ENCODE measurements at places on chromosomes 3 and 15.

DNA sequence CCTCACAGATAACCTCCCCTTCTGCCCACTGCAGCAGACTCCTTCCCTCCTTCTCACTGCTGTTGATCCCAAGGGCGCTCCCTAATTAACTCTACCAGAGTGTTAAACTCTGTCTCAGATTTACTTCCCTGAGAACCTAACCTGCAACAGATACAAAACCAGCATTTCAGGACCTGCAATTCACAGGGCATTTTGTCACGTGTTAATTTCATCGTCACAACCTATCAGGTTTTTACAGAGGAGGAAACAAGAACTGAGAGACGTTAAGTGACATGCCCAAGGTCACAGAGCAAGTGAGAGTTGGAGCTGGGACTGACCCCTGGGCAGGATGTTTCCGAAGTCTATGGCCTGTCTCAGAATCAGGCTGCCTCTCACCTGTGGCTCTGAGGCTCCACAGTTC, 223.9 kb downstream of the UACA start:
- DNase-seq: no peak

DNA sequence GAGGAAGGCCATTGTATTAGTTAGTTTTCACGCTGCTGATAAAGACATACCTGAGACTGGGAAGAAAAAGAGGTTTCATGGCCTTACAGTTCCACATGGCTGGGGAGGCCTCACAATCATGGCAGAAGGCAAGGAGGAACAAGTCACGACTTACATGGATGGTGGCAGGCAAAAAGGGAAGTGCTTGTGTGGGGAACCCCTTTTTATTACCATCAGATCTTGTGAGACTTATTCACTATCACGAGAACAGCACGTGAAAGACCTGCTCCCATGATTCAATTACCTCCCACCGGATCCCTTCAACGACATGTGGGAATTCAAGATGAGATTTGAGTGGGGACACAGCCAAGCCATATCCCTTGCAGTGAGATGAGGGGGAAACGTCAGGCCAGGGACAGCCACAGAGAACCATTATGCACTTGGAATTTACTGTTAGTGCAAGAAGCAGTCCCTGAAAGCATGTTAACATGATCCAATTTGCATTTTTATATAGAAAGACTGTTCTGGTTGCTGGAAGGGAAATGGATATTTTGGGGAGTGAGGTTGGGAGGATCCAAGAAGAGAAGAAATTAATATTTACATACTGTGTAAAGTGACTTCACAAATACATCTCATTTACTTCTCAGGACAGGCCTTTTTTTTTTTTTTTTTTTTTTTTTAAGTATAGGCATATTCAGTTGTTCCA, 87.1 kb downstream of the ARNT2 start:
- no peak for DNase-seq

DNA sequence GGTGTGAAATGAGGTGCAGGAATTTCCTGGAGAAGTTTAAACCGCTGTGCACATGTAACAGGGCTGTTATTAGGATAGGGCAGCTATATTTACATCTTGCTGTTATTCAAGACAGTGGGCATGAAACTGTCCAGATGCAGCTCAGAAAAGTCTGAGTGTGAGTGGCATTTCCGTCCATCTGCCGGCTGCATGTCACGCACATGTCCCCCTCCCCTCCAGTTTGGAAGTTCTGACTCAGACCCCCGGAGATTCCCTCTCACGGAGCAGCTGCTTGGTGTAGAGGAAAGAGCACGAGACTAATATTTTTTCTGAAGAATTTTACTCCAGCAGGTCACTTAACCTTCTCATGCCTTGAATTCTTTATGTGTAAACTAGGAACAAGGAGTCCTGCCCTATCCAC, 69.8 kb downstream of the FEM1B start:
- no peak for DNase-seq

- DNase-seq: no peak
These were observed 40.2 kb downstream of the GJD2 start for GRCh38 chr15:34714476-34715121.

GRCh38 chr3:189195302-189195701, 23.5 kb downstream of the TPRG1 start:
- no peak for DNase-seq

- DNase-seq: no peak
These were observed 99.0 kb downstream of the SEMA5B start for GRCh38 chr3:122928396-122929187.

DNA sequence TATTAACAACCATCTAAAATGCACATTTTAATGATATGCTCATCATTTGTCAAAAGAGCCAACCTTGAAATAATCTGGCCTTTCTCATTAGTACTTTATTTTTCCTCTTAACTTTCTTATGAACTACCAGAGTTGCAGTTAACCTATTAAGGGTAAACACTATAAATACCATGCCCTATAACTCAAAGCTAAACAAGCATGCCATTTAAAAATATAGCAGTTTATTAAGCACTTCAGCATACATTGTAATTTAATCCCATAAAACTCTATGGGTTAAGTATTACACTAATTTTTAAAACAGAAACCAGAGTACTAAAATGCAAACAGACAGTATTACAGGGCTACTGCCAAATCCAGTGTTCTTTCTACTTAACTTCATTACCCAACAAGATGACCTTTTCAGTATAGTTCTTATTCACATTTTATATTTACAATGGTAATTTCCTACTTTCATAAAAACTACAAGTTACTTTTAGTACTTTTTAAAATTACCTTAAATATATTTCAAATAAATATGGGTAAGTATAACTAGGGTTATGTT, 11.8 kb downstream of the NPTN start:
- DNase-seq: no peak

Data from left ventricle myocardium inferior (tissue), 1 donor.